Retina (tissue), 1 donor: ENCODE measurements at places on chromosomes 12 and 14.

DNA sequence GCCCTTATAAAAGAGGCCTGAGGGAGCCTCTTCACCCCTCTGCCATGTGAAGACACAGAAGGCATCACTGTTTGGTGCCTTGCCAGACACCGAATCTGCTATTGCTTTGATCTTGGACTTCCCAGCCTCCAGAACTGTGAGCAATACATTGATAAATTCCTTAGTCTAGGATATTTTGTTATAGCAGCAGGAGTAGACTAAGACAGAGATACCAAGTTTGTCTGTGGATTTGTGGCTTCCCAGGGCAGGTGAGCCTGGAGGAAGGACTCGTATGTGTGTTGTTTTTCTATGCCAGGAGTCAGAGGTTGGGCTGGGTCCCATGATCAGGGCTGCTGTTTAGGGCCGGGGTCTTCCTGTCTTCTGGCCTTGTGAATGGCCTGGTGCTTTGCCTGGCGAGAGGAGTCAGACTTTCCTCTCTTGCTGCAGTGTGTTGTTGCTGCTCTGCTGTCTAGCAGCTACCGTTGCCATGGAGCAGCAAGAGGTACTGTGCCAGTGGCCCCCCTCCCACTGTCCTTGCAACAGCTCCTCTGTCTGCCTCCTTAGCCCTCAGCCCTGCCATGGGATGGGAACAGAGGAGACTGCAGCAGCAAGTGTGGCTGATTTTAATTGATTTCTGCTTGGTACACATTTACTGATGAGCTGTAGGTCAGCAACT is 111.2 kb downstream of the CHST11 start:
- no peak for DNase-seq

DNA sequence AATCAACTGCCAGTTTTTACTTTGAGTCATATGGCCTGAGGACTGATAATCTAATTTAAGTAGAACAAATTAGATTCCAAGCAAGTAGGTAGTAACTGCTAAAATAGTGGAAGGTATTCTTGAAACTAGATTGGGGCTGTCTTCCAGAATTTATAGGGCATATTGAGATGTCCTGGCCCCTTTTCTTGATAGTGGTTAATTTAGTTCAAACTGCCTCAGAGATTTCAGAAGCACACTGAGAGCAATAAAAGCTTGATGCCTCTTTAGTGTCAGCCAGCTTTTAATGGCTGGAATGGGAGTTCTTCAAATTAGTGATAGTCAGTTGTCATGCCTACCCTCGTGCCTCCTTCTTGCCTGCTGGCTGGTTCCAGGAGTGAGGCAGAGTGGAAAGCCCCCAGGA is 120.5 kb downstream of the AKAP6 start:
- DNase-seq, result no peak

DNA sequence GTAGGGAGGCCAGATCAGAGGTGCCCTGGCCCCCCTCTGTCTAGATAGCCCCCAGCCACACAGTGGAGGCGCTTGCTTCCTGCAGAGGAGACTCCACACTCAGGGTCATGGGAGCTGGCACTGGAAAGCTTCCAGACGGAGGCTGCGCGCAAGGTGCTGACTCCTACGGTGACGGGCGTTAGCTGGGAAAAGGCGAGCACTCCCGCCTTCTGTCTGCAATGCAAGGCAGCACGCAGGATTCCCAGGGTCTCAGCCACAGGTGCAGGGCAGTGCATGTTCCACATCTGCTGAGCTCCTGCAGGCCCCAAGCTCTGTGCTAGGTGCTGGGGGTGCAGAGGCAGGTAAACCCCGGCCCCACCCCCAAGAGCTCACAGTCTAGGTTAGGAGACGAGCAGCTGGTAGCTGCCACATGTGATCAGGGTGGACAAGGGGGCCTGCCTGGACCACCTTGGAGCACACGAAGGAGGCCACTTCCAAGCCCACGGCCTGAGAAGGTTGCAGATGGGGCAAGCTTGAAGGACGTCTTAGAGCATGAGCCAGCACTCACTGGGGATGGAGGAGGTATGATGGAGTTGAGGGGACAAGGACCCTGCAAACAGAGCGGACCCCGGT is 310.9 kb upstream of the DIO3 start:
- no peak for DNase-seq

DNA sequence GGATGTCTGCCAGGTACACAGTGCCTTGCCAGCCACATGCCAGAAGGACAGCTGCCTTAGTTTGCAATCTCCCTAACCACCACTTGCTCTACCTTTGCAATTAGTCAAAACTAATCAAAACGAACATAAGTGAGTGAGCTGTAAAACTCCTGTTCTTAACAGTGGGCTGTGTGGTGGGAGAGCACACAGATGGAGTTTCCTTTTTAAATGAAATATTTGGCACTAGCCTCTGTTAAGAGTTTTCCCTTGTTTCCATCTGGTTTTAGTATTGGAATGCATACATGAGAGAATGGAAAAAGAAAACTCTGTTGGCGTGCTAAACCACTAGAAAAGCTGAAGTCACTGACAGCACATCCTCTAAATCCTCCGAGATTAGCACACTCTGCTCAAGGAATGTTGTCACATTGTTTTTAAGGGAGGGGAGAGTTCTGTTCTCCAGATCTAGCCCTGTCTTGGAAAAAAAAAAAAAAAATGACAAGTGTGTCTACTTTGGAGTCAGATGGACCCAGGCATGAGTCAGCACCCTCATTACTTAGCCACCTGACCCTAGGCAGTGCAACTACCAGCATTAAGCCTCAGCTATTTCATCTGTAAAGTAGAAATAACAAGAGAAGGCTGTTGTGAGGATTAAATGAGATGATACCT is 83.9 kb downstream of the STXBP6 start:
- no peak for DNase-seq

DNA sequence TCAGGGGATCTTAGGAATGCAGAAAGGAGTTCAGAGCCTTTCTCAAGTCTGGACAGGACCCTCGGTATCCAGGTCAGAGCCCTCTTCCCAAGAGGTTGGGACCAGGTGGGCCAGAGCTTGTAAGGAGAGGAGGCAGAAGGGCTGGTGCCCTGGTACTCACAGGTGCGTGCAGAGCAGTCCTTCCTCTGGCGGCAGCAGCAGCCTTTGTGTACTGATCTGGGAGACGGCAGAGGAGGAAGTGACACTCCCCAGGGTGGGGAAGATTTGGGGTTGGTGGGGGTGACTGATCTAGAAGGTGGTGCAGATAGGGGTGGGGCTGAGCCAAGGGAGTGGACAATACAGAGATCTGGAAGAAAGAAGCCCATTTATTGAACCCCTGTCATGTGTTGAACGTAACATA is at the start of gene ITGB7:
TSS of gene ITGB7 (minus strand) at position 210 of the 400 bp plus-strand sequence. CDS start 6,808 bp downstream, outside the sequence.
- DNase-seq, result no peak

DNA sequence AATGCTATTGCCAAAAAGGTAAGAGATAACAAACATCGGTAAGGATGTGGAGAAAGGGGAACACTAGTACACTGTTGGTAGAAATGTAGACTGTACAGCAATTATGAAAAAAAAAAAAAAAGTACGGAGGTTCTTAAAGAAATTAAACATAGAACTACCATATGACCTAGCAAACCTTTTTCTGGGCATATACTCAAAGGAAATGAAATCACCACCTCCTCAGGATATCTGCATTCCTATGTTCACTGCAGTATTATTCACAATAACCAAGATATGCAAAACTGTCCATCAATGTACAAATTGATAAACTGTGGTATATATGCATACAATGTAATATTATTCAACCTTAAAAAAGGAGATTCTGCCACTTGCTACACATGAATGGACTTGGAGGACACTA is 60.7 kb downstream of the INSM2 start:
- DNase-seq, result no peak

GRCh38 chr12:18456344-18456743 is 195.0 kb downstream of the PIK3C2G start:
- no peak for DNase-seq

DNA sequence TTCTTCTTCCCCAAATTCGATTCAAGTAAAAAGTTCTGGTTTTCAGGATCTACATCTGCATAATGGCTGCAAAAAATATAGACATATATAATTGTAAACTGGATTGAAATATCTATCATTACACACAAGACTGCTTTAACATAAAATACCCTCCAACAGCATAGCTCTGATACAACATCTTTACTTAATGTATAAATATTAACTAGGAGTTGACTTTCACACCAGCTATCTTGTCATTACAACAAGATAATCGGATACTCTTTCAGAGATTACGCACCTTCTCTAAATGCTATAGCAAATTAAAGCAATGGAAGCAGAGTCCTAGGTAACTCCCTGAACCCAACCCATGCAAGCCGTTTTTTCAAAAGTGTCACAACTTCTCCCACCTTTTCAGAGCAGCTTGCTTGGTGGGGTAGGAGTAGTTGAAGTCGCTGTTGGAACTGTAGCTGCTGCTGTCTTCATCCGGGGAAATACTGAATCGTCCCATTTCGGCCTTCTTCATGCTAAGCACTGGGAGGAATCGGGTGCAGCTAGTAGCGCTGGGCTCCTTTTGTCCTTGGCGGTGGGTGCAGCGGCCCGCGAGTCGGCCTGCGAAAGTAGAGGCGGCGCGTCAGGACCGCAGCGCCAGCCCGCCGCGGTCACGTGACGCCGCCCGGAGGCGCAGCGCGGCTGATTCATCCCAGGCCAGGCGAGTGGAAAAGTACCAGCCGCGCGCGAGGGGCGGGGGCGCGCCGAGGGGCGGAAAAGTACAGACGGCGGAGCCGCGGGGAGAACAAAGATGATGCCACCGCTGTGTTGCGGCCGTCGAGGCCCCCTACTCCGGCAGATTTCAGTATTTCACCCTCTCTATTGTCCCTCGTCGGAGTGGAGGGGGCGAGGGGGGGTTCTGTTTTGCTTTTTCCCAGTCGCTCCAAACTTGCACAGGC is 1.5 kb downstream of the SLC38A2 start:
- DNase-seq, result peak; percentile 95

DNA sequence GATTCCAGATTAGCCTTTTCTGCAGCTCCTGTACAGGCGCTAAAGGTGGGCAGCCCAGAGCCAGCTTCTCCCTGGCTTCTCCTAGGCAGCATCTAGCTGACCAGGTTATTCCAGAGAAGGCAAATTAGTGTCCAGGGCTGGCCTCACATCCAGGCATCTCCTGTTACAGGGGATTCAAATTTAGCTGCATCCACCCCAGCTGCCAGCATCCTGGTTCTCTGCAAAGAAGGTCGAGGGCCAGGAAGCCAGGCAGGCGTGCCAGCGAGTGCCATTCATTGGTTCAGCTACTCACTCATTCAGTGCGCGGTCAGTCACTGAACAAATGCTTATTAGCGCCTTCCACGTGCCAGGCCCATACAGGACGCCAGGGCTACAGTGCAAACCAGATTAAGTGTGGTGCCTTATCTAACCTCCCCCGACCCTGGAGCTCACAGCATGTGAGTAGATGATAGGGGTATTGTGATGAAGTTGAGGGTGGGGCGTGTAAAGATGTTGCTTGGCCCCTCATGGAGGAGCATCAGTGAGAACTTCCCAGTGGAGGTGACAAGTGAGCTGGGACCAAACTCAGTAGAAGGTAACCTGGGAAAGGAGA is 15.7 kb upstream of the FAM222A start:
- DNase-seq, result no peak

DNA sequence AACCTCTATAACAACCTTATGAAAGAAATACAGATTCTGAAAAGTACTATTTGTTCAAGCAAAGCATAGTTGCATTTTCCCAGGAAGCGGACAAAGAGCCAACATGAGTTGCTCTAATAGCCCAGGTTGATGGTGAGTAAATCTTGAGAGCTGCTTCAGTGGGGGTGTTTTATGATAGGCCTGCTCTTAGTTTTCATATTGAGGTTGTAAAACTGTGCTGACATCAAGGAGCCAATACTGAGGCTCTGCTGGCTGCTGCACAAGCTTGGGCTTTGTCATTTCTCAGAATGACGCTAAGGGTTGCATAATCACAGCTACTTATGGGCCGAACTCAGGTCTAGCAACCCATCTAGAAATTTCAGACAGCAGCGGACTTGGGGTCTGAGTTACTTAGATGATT is 11.5 kb downstream of the TBC1D30 start:
- no peak for DNase-seq

- no peak for DNase-seq
These were observed 1395.1 kb downstream of the LRFN5 start for GRCh38 chr14:43001731-43002130.
